ENCODE measurements at places on chromosomes 7 and 10.

DNA sequence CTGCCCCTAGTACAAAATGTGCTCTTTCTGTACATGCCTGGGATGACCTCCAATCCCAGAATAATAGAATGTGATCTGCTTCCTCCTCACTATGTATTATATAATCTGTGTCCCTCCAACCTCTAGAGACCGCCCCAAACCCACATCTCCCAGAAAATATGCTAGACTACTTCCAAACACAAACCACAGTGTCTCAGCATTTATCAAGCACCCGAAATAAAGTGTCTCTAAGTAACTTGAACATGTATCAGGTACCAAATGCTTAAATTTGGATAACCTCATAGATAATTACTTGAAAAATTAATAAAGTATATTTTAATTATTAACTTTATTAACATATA, 16.1 kb downstream of the LYZL1 start:
- no peaks in the 10 kb centered on the region for H3K36me3 ChIP-seq
- DNase-seq = no peak

DNA sequence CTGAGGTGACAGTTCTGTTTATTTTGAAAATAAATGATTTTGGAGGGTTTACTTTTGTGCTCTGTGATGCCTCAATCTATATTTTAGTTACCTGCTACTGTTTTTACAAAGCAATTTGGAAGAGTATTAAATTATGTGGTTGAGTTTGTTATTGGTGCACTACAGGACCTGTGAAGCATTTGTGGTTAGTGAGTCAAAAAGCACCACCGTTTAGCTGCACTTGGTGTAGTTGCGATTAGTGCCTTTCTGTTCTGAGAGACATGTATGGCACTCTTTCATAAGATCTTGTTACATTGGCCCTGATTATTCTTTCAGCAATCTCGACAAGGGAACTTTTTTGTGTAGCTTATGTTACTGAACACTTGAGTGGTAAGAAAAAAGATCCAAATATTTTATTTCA, 132.2 kb downstream of the BBS9 start:
- no peaks in the 10 kb centered on the region for H3K27me3 ChIP-seq
- H3K4me3 ChIP-seq = no peak overlapping the region
- no peaks in the 10 kb centered on the region for H3K4me1 ChIP-seq

GRCh38 chr7:56287429-56288138, 171.4 kb upstream of the NUPR2 start:
- H3K36me3 ChIP-seq = no peaks in the 10 kb centered on the region
- H3K27me3 ChIP-seq = no peaks in the 10 kb centered on the region
- no peaks in the 10 kb centered on the region for H3K4me1 ChIP-seq
- DNase-seq = no peak
- H3K4me3 ChIP-seq = no peak overlapping the region
- no peak overlapping the region for H3K27ac ChIP-seq

- no peak overlapping the region for H3K4me3 ChIP-seq
- no peaks in the 10 kb centered on the region for H3K36me3 ChIP-seq
- H3K27ac ChIP-seq = no peak overlapping the region
- H3K4me1 ChIP-seq = no peaks in the 10 kb centered on the region
- no peaks in the 10 kb centered on the region for H3K27me3 ChIP-seq
Measured at GRCh38 chr7:98571986-98572385, 45.1 kb upstream of the NPTX2 start.

- no peak for DNase-seq
- H3K36me3 ChIP-seq = no peaks in the 10 kb centered on the region
- H3K27me3 ChIP-seq = no peaks in the 10 kb centered on the region
- no peak overlapping the region for H3K27ac ChIP-seq
- H3K4me1 ChIP-seq = no peaks in the 10 kb centered on the region
- no peak overlapping the region for H3K4me3 ChIP-seq
Measured at GRCh38 chr10:90328896-90329295, 528.9 kb downstream of the HTR7 start.

DNA sequence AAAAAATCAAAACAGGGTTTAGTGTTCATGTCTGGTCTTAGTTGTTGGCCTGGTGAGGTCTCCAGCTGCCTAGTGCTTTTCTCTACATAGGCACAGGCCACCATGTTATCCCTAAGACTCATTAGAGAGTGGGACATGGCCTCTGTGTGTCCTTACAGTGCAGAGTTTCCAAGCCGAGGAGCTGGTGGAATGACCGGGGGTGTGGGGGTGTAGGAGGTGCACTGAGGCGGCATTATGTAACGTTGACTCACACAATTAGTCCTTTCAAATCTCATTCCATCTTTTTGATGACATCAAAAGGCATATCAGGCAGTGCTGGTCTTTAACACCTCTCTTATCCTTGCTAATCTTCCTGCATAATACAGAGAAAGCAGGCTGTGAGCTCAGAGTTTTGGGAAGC, 71.3 kb downstream of the MTPN start:
- no peak overlapping the region for H3K4me3 ChIP-seq
- H3K27me3 ChIP-seq = no peaks in the 10 kb centered on the region
- DNase-seq = no peak
- no peaks in the 10 kb centered on the region for H3K4me1 ChIP-seq
- H3K36me3 ChIP-seq = no peaks in the 10 kb centered on the region
- H3K27ac ChIP-seq = no peak overlapping the region

DNA sequence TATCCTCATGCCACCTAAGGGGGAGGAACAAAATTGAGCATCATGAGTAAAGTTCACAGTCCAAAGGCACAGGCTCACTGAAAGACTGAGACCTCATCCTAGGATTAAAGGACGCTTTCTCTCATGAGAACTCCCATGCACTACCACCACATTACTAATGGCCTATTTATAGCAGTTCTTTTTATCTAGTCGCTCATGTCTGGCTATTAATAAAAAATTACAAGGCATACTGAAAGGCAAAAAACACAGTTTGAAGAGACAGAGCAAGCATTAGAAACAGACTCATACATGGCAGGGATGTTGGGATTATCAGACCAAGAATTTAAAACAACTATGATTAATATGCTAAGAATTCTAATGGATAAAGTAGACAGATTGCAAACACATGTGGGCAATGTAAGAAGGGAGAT, 46.0 kb upstream of the CDK13 start:
- H3K4me3 ChIP-seq = no peak overlapping the region
- no peaks in the 10 kb centered on the region for H3K4me1 ChIP-seq
- H3K27me3 ChIP-seq = no peaks in the 10 kb centered on the region

GRCh38 chr10:70459061-70459773, 17.7 kb upstream of the NODAL start:
- H3K27ac ChIP-seq = no peak overlapping the region
- no peak for DNase-seq
- peaks cover 3% of the 10 kb centered on the region for H3K27me3 ChIP-seq

- no peaks in the 10 kb centered on the region for H3K36me3 ChIP-seq
- peak; percentile 79 for DNase-seq
Measured at GRCh38 chr10:35126530-35127288, at the start of gene CREM. Gene CREM (plus strand): TSS chr10:35126846. CDS start chr10:35137836, 10,990 bp downstream.

GRCh38 chr7:74489997-74490945, 36.6 kb downstream of the GTF2IRD1 start:
- DNase-seq = no peak
- no peaks in the 10 kb centered on the region for H3K4me1 ChIP-seq
- no peaks in the 10 kb centered on the region for H3K36me3 ChIP-seq
- H3K27me3 ChIP-seq = no peaks in the 10 kb centered on the region
- H3K27ac ChIP-seq = no peak overlapping the region

DNA sequence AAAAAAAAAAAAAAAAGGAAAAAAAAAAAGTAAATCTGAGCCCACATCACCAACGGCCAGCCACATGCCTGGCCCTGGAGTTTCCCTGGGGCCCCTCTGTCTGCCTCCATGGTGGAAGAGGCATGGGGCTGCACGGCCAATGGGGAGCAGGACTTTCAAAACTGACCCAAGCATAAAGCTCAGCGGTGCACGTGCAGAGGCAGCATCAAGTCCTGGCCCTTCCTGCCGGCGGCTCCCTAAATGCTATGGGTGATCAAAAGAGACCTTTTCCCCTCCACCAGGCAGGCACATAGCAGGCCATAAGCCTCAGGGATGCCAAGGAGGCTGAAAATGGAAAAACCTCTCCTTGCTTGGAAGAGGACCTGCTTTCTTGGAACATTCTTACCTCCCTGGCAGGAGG, 94.3 kb downstream of the OAT start:
- no peaks in the 10 kb centered on the region for H3K27me3 ChIP-seq
- DNase-seq = no peak
- no peak overlapping the region for H3K4me3 ChIP-seq
- H3K36me3 ChIP-seq = no peaks in the 10 kb centered on the region
- no peaks in the 10 kb centered on the region for H3K4me1 ChIP-seq

DNA sequence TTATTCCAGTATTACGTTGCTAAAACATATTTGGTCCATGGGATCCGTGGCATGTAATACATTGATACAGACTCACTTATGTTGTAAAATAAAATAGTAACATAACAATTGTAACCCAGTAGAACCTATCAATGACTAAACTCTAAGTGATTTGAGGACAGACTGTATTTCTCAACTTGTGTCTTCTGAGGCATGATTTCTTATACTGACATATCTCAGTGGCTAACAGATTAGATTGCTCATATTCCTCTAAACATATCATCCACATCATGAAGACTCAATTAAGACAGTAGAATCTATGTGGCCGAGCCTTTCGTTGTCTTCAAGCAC, 72.3 kb downstream of the CREB5 start:
- H3K27ac ChIP-seq = no peak overlapping the region
- H3K36me3 ChIP-seq = no peaks in the 10 kb centered on the region
- DNase-seq = no peak

DNA sequence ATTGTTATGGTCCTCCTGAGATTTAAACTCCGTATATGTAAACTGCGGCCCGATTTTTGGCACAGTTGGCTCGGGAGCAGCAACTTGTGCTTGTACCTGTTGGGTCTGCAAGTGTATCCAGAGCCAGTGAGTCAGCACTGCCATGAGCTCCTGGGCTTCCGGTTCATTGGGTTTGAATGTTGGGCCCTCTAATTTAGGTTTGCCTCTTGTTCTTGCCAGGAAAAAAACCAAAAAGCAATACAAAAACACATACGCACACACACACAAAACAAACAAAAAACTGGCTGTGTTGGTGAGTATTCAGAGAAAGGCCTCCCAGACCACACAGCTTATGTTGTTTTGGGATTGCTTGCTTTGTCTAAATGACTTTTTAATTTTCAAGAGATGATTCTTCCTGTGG, 26.3 kb downstream of the SND1 start:
- H3K4me3 ChIP-seq = no peak overlapping the region
- peaks cover 15% of the 10 kb centered on the region for H3K4me1 ChIP-seq
- H3K36me3 ChIP-seq = peaks cover 5% of the 10 kb centered on the region
- no peak for DNase-seq
- no peaks in the 10 kb centered on the region for H3K27me3 ChIP-seq

DNA sequence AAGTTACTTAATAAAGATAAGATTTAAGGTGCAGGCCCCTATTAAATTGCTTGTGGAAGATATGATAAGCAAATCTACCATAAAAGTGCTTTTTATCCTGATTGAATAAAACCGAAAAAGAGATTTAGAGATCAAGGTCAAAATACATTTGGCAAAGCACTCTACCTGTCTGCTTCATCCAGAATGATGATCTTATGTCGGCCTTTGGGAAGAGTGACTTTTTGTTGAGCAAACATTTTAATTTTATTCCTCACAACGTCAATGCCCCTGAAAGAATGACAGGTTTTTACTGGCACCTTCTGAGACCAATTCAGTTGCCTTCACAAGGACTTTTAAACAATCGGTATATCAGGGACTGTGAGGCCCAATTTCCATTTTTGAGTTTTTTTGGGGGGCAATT, 7.7 kb downstream of the RFC2 start:
- H3K4me1 ChIP-seq = peaks cover 9% of the 10 kb centered on the region
- no peak overlapping the region for H3K27ac ChIP-seq
- peaks cover 21% of the 10 kb centered on the region for H3K36me3 ChIP-seq
- no peaks in the 10 kb centered on the region for H3K27me3 ChIP-seq
- no peak for DNase-seq
- no peak overlapping the region for H3K4me3 ChIP-seq

- no peaks in the 10 kb centered on the region for H3K27me3 ChIP-seq
- no peaks in the 10 kb centered on the region for H3K36me3 ChIP-seq
- H3K27ac ChIP-seq = no peak overlapping the region
- no peaks in the 10 kb centered on the region for H3K4me1 ChIP-seq
- H3K4me3 ChIP-seq = no peak overlapping the region
- DNase-seq = peak; percentile 5
Measured at GRCh38 chr7:51430480-51431086, 114.0 kb upstream of the COBL start.

- H3K36me3 ChIP-seq = no peaks in the 10 kb centered on the region
- H3K4me3 ChIP-seq = no peak overlapping the region
- no peaks in the 10 kb centered on the region for H3K27me3 ChIP-seq
- DNase-seq = no peak
- no peak overlapping the region for H3K27ac ChIP-seq
Measured at GRCh38 chr10:78408671-78409472, 375.2 kb downstream of the RPS24 start.

DNA sequence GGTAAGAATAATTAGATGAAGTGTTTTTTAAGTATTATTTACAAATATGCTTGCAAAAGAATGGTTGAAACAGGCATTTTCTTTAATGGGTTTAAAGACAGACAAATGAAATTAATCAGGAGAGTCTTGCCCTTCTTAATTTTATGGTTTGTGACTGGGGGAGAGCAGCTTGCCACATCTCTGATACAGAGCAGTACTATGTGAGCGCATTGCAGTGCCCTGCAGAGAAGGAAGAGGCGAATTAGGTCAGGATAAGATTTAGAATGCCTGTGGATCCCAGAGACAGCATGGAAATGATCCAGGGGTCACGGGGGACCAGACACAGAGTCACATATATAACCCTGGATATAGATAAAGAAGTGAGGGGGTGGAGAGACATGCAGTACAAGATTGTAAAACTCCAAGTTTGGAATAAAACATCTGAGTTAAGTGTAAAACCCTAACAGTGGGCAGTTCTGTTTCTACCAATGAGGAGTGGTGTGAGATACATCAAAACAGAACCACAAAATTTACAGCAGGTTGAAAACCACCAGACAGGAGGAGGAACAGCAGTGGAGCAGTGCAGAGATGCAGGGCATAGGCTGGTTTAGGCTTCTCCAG, 125.5 kb downstream of the FAM204A start:
- H3K4me1 ChIP-seq = no peaks in the 10 kb centered on the region
- H3K27ac ChIP-seq = no peak overlapping the region
- no peaks in the 10 kb centered on the region for H3K36me3 ChIP-seq
- H3K4me3 ChIP-seq = no peak overlapping the region
- peaks cover 2% of the 10 kb centered on the region for H3K27me3 ChIP-seq

All from GM12878 (cell line).